ENCODE measurements at places on chromosomes 1 and 21. TPM values are rescaled to one million over a fixed set of nuclear protein-coding genes. Genes with fewer than 3 reads are reported as not detected.

GRCh38 chr1:5156416-5157120, 502.2 kb downstream of the AJAP1 start:
- no peak for ATAC-seq

GRCh38 chr21:28345934-28346333, 646.7 kb downstream of the LTN1 start:
- no peak for ATAC-seq

- no peak for ATAC-seq
Measured at GRCh38 chr1:23178414-23178813, 9.8 kb upstream of the LUZP1 start.

The GSTM3 gene
- 453 TPM for total RNA-seq

Measured in motor neuron (in vitro differentiated cells).